ENCODE measurements at places on chromosomes 2 and 18. TPM values are rescaled to one million over a fixed set of nuclear protein-coding genes. Genes with fewer than 3 reads are reported as not detected.

DNA sequence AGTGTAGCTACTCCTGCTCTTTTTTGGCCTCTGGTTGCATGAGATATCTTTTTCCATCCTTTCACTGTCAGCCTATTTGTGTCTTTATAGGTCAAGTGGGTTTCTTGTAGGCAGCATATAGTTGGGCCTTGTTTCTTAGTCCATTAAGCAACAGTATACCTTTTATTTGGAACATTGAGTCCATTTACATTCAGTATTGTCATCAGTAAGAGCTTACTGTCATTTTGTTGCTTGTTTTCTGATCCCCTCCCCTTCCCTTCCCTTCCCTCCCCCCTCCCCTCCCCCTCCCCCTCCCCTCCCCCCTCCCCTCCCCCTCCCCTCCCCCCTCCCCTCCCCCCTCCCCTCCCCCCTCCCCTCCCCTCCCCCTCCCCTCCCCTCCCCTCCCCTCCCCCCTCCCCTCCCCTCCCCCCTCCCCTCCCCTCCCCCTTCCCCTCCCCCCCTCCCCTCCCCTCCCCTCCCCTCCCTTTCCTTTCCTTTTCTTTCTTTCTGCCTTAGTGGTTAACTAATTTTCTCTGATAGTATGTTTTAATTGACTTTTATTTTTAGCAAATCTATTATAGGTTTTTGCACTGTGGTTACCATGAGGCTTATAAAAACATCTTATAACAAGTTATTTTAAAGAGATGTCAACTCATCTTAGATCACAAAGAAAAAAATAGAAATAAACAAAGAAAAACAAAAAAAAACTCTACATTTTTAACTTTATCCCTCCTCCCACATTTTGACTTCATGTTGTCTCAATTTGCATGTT is 13.2 kb upstream of the DCDC2C start:
- DNase-seq = no peak

- DNase-seq = no peak
Measured at GRCh38 chr2:198315791-198316630, 511.6 kb downstream of the PLCL1 start.

DNA sequence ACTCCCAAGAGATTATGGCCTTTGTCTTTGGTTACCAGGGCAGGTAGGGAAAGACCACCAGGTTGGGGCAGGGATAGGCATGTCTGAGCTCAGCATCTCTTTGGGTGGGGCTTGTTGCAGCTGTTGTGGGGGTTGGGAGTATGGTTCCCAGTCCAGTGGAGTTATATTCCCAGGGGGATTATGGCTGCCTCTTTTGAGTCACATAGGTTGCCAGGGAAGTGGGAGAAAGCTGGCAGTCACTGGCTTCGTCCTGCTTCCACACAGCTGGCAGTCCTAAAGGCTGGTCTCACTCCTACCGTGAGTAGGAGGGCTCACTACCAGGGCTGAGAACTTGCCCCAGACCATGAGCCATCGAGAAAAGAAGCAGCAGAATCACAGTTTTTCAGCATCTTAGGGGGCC is 79.1 kb downstream of the LYPD6 start:
- no peak for DNase-seq

DNA sequence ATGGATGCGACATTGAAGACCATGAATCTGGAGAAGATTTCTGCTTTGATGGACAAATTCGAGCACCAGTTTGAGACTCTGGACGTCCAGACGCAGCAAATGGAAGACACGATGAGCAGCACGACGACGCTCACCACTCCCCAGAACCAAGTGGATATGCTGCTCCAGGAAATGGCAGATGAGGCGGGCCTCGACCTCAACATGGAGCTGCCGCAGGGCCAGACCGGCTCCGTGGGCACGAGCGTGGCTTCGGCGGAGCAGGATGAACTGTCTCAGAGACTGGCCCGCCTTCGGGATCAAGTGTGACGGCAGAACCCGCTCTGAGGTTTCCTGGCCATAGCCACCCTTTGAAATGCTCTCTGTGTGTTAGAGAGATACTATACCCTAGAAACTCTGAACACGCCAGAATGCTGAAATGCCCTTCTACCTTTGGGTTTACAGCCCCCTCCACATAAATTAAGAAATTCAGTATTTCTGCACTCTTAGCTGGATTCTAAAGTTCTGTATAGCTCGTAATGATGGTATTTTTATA is 659 bp downstream of the CHMP1B start:
- peak; percentile 8 for DNase-seq

DNA sequence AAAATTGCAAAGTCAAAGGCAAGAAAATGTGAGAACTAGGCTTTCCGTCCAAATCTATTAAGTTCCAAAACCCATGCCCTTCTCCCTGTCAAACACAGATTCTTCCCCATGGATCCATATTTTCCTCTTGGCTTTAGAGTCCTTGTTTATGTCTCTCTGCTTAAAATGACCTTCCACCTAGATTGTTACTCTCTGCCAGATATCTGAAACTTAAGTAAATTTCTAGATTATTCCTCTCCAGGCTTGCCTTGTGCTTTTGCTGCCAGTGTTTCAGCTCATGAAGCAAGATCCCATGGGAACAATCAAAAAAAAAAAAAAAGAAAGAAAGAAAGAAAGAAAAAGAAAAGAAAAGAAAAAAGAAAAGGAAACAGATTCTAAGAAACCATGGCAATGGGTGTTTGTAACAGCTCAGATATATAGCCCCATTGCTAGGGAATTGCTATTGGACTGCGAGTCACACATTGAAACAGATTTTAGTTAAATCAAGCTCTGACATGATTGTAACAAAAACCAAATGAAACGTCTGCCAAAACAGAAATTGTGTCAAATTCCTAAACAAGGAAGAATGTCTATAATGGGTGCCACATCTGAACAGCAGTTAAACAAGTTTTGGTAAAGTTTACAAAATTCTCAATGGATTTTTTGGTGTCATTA is 660.7 kb upstream of the CNTNAP5 start:
- DNase-seq = no peak

GRCh38 chr2:19829672-19830071 is 72.1 kb downstream of the TTC32 start:
- DNase-seq = no peak

DNA sequence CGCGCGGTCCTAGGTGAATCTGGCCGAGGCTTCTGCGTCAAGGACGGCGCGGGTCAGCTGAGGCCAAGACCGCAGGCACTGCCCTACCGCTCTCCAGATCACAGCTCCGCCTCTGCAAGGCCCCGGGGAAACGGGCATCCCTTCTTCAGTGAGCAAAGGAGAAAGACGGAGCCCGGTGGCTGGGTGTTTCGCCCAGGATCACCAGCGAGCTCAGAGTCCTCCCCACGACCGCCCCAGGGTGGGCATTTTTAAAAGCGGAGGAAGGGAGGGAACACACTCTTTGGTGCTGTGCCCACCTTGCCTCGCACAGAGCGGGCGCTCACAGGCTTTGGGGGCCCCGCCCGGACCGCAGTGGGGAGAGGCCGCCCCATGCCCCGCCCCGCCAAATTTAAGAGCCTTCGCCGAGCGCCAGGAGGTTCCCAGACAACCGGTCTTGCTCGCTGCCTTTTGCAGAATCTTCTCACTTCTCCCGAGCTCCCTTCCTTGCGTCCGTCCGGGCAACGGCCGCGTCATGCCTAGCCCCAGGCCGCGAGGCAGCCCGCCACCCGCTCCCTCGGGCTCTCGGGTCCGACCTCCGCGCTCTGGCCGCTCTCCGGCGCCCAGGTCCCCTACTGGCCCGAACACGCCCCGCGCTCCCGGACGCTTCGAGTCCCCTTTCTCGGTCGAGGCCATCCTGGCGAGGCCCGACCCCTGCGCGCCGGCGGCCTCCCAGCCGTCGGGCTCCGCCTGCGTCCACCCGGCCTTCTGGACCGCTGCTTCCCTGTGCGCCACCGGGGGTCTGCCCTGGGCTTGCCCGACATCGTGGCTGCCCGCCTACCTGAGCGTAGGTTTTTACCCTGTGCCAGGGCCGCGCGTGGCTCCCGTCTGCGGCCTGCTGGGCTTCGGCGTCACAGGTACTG is at the start of gene NOTO:
NOTO (plus strand) TSS at position 419 of the 899 bp plus-strand sequence; CDS start at position 512, 93 bp downstream.
- peak; percentile 15 for DNase-seq

GRCh38 chr2:7905756-7906155 is 776.1 kb upstream of the ID2 start:
- no peak for DNase-seq

- DNase-seq = no peak
Measured at GRCh38 chr18:5393779-5394178, 98.3 kb upstream of the ZBTB14 start.

Gene EVX2
- 0.43 TPM for total RNA-seq

Gene ACMSD
- not detected for total RNA-seq

Gene POTEJ
- not detected for total RNA-seq

Gene ABCB11
- 0.07 TPM for total RNA-seq

Gene FBXO48
- total RNA-seq = 1.6 TPM
